NCI-H1436 (cell line): ENCODE measurements at places on chromosomes 1 and 21.

DNA sequence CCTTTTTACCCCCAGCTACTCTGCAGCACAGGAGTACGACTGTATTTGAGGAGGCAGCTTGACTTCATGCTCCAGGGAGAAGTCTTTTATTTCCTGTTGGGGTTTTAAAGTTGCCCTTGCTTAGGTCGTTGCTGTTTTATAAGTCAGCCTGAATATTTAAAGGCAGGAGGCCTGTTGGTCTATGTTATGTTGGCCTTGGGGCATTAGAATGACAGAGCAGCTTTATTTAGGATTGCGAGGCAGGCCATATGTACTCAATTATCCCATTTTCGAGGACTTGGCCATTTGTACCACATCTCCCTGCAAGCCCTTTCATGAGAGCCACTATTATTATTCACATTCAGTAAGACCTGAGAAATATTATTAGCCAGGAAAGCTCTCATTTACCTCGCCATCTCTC is 47.0 kb downstream of the KIF26B start:
- DNase-seq, result no peak

GRCh38 chr1:13600762-13601453 is 17.3 kb downstream of the PDPN start:
- DNase-seq, result no peak

GRCh38 chr1:227161470-227161869 is 156.8 kb downstream of the CDC42BPA start:
- no peak for DNase-seq

GRCh38 chr21:44424608-44425306 is 30.6 kb upstream of the LRRC3 start:
- no peak for DNase-seq

DNA sequence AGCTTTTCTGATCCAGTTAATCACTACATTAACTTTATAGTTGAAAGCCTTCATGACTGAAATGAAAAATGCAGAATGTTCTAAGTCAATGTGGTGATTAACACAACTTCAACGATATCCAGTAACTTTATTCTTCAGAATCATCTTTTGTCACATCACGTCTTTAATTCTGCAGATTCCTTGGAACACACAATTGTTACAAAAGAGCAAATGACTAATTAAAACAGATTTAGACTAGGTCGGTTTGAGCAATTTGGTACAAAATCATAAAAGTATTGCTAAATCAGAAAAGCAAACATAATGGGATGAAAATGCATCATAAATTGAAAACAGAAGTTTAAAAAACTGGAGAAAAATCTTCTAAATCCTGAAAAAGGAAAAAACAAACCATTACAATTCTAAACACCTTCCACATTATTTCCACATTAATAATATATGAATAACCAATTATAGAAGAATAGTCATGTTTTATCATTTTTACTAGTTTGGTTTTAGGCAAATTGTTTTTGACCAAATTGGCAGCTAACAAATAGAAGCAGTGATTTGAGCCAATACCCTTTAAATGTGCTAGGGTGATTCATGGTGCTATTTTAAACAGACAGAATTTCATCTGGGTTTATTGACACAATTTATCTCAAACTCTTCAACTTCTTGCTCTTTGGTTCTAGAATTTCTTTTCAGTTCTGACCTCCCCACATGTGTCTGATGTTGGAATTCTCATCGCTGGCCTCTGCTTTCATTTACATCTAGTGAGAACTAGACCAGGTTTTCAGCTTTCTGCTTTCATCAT is 468.1 kb upstream of the PTBP2 start:
- no peak for DNase-seq

GRCh38 chr21:42632336-42632751 is 21.1 kb upstream of the PDE9A start:
- no peak for DNase-seq

DNA sequence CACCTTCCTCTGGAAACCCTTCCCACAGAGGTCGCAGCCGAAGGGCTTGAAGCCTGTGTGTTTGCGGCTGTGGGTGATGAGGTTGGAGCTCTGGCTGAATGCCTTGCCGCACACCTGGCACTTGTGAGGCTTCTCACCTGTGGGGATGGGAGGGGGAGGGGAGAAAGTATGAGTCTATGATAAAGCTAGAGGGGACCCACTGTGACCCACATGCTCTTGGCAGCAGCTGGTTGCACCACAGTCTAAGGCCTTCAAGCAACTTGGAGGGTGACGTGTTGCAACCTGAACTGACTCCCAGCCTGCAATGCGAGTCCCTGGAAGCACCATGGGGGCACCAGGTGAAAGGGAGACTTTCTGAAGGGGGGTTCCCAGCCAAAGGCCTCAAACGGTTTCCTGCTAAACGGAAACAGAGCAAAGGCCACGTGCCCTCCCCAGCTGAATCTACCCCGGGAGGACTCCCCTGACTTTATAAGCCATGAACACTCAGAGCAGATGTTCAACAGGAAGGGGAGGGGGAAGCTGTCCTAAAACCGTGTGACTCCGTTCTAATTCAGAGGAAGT is 10.6 kb downstream of the GFI1 start:
- no peak for DNase-seq

DNA sequence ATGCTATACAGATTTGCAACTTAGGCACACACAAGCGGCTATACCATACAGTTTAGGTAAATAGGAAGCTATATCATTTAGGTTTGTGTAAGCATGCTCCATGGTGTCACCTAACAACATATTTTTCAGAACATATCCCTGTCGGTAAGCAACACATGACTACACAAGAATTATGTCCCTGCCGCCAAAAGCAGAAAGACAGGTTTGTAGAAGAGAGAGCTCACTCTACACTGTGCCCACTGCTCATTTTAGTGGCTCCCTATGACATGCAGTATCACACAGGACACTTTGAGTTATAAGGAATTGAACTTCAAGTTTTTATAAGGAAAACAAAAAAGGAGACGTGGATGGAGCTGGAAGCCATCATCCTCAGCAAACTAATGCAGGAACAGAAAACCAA is 132.5 kb upstream of the KAZN start:
- DNase-seq, result no peak

GRCh38 chr21:45880097-45881068 is 101.2 kb upstream of the COL6A1 start:
- DNase-seq, result peak; percentile 44

DNA sequence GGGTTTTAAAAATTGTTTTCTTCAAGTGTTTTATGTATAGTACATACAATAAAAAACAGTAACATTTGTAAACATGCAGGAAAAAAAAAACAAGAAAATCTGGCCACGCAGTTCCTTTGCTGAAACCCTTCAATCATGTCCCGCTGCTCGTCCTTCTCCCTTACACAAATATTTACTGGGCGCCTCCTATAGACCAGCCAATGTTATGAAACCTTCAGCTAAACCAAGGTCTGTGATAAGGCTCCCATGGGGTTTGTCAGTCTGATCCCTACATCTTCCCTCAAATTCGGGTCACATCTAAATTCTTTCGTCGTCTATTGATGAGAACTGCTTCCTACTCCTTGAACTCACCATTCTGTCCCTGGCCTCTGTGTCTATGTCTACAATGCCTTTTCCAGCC is 583.9 kb downstream of the SMYD3 start:
- no peak for DNase-seq

- no peak for DNase-seq
Observed at GRCh38 chr1:169809370-169810095, 14.8 kb upstream of the METTL18 start.

DNA sequence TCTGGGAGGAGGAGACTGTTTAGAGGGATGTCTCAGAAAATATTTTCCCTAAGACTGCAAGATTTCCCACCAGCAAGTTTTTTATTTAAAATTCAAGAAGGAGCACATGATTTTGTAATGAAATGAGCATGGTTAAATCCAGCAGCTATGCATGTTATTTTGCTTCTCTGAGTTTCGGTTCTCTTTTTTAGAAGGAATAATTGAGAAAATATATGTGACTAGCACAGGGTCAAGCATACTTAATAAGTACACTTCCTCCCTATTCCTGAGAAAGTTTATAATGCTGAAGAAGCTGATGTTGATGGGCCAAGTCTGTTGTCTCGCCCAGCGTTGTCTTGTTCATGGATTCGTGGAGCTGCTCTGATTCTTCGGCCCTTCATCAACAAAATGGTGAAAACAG is 51.2 kb downstream of the EXO1 start:
- DNase-seq, result no peak

DNA sequence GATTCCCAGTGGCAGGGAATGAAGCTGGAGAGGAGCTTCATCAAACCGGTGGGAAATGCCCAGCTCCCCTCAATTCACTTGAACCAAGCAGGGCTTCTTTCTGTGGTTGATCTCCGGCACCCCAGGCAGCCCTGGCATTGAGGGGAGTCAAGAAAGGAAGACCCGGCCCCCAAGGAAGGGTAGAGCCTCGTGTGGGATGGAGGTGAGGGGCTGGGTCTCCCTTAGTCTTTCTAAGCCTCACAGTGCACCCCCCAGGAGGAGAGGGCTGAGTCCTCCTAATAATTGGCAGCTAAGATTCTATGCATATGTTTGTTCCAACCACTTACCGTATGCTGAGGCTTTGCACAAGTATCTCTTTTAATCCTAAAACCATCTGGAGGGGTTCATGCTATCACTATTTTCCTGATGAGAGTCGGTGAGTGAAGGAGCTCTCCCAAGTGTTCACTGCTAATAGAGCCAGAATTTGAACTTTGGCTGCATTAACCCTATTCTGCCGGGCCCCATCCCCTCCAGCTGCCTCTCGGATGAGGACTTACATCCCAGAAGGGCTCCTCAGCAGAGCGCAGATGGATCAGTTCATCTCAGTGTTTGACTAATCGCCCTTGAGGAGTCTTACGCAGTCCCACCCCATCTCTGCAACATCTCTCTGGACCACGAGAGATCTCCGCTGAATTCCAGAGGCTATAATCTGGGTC is 33.1 kb upstream of the TMEM51 start:
- no peak for DNase-seq

DNA sequence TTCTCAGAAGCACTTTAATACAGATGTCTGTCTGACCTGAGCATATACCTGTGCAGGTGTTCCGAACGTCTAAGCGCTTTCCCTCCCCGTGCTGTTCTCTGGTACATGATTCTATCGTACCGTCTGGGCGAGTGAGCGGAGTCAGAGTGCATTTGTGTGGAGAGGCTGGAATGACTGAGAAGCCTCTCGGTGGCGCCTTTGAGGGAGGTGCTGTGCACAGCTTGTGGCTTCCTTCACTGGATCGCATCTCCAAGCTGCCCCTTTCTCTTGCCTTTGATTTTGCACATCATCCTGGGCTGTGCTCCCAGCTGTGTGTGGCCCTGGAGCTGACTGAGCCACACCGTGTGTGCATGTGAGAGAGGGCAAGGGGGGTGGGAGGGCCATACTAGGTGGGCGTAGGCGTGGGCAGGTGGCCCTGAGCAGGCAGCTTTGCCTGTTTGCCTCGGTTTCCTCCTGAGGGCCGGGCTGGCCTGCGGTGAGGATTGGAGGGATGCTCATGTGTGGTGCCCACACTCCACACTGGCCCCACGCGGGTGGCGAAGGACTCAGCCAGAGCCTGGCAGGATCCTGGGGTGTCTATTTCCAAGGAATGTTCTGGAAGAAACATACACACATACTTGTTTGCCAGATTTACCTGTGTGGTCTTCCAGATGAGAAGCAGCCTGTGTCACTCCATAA is 105.3 kb downstream of the ADARB1 start:
- DNase-seq, result no peak

DNA sequence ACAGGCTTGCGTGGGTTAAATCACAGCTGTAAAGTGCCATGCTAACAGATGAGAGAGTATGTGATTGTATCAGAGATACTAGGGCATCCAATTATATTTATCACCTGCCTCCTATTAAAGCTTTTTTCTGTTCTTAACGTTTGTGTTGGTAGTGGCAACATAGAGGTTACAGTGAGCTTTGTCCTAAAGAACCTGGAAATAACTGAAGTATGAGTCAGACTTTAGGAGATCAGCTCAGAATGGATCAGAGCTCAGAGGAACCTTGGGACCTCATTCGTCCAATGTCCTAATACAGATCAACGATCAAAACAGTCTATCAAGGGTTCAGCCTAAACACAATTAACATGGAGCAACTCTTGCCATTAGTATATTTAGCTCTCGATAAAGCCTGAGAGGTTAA is 81.0 kb downstream of the RGS7 start:
- DNase-seq, result no peak

DNA sequence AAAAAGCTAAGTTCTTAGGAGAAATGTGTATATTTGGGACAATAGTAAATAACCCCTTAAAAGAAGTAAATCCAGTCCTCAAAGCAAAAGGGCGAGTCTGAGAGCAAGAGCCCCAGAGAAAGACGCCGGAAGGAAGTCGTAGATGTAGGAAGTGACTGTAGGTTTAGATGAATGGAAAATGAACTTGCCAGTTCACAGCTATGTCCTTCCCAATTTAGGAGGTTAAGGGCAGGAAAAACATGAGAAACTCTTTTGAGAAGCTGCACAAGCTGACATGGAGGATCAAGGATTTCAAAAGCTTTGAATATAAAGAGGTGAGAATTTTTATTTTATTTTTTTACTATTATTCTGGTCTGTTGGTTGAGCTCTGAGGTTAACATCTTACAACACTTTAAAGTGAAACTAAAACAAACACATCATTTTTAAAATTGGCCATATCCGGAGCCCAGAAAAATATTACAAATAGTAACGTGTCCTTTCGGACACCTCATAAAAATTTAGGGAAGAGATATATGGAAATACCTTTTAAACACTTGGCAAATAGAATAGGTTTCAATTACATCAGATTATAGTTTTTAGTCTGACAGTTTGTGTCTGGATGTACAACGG is 1178.6 kb downstream of the MRPL39 start:
- no peak for DNase-seq

GRCh38 chr1:152325111-152325510 is at the start of gene FLG:
Gene FLG (minus strand): TSS chr1:152325239. CDS start chr1:152315456, 9,783 bp downstream.
- no peak for DNase-seq

DNA sequence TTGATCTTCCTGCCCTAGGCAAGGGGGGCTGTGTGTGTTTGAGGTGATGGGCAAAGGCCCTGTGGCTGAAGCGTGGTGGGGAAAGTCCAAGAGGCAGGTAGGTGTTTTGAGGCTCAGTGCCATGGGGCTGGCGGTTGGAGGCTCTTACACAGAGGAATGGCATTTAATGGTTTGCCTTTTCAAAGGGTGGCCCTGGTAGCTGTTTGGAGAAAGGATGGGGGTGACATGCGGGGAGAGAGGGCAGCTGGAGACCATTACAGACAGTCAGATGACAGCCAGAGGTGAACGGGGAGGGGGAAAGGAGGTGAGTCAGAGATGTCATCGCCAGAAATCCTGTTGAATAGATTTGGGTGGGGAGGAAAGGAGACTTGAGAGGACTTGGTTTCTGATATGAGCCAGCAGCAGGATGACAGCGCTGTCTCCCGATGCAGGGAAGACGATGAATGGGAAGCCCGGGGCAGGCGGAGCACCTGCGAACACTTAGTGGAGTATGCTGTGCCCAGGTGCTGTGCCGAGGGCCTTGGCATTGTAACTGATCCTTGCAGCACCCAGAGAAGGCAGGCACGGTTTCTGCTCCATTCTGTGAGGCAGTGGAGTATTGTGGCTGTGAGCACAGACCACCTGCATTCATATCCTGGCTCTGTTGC is 56.3 kb downstream of the MAN1C1 start:
- no peak for DNase-seq
